Stimulated activated CD4-positive, alpha-beta T cell treated with anti-CD3 and anti-CD28 coated beads, Interleukin-12 subunit alpha, Interleukin-12 subunit beta, amount 100 ng/mL, for 24 hours (primary cell): ENCODE measurements at places on chromosomes 6 and 20.

DNA sequence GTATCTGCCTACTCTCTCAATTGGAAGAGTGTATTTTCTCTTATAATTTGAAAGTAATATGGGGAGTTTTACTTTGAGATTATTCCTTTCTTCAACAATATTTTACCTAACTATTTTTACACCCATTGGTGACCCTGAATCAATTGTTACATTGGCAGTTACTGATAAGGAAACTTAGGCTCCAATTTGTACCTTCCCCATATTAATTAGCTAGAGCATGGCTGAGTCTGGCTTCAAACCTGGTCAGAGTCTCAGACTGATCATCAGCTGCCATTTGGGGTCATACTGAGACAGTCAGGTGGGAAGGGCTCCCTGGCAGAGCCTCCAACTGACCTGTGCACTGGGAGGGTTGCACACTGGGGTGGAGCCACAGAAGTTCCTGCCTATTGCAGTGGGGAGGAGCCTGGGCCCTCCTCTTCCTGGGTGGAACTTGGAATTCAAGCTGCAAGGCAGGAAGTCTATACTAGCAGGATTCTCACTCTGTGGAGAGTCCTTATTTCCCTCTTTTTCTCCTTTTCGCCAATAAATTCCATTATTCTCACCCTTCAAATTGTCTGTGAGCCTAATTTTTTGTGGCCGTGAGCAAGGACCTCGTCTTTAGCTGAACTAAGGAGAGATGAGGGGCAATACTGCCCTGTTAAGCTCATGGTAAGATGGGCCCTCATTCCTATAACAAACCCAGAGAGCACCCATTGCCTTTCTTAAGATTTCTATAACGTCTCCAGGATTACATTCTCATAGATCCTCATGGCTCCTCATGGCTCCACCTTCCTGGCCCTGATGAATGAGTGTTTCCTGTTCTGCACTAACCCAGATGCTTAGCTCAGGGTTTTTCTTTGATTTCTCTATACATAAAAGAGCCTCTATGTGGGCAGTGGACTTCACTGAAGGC, 285.1 kb downstream of the ADGB start:
- no peak for DNase-seq

- DNase-seq, result no peak
Observed at GRCh38 chr6:52595796-52596130, 18.9 kb upstream of the TRAM2 start.

GRCh38 chr20:14488756-14489479, 151.5 kb upstream of the FLRT3 start:
- no peak for DNase-seq

- no peak for DNase-seq
Observed at GRCh38 chr6:11972806-11973205, 39.3 kb upstream of the HIVEP1 start.

GRCh38 chr20:9367746-9368145, 146.6 kb upstream of the LAMP5 start:
- no peak for DNase-seq

DNA sequence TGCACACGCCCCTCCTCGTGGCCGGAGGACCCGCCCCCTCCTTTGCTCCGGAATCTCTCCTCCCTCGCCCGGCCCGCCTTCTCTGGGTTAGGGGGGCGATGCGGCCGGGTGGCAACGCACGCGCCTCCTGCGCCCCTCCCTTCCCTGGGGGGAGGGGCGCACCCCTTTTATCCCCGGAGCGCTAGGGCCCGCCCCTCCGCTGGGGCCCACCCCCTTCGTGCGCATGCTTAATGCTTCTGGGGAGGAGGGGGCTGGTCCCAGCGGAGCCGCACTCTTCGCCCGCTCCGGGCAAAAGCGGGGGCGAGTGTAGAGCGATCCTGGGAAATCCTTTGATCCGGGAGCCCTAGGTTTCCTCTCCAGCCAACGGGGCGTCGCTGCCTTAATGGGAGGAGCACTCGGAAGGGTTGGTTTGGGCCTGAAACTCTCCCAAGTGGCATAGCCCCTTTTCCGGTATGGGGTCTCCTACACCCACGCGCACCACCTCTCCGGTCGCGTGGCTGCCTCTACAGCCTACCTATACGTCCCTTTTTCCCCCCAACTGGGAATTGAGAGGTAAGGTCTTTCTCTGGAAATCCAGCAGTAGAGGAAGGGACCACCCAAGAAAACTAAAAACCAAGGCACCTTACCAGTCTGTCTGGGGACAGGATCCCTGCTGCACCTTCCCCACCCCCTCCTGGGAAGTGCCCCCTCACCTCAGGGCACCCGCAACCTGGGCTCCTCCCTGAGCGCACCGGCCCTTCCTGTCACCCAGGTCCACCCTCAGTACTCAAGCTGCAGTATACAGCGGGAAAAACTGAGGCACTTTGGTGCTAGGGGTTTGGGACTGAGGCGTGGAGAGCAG, 2.1 kb downstream of the SOX12 start:
- DNase-seq, result no peak

DNA sequence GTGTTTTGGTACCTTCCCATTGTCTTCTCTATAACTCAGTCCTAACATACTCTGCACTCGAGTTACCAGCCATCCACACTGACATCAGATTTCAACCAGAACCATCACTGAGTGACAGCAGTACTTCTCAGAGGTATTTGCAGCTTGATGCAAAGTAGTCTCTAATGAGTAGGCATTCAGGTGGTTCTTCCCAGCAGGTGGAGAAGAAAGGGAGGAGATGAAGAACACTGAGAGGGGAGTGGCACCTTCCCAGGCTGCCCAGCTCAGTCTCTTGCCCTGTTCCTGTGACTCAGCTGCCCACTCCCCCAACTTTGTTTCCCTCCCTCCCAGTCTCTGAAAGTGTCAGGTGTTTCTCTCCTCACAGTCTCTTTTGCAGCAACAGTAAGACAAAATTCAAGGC, 38.7 kb upstream of the SMIM28 start:
- no peak for DNase-seq

DNA sequence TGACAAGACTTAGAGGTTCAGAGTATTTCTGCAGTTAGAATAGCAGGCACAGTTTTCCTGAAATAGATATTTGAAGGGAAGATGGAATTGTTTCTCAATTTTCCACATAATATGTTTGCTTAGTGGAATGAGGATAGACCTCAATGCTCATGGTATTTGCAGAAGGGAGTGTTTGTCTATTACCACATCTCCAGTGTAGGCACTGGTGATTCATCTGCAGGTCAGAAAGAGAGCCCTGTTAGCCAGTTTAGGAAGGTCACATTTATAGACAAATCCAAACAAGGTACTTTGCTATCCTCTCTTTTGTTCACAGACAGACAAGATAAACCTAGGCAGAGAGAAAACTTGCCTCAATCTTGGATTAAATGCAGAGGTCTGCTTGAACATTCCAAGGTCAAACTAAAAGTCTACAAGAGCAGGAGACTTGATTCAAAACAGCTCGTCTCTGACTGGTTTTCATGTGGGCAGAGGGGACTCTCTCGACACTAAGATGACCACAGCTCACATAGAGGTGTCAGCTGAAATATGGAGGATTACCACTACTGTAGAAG, 22.8 kb downstream of the ISM1 start:
- no peak for DNase-seq

GRCh38 chr20:46810448-46811223, 84.0 kb upstream of the EYA2 start:
- DNase-seq, result no peak
